ENCODE measurements at places on chromosomes 3 and 15. TPM values are rescaled to one million over a fixed set of nuclear protein-coding genes. Genes with fewer than 3 reads are reported as not detected.

DNA sequence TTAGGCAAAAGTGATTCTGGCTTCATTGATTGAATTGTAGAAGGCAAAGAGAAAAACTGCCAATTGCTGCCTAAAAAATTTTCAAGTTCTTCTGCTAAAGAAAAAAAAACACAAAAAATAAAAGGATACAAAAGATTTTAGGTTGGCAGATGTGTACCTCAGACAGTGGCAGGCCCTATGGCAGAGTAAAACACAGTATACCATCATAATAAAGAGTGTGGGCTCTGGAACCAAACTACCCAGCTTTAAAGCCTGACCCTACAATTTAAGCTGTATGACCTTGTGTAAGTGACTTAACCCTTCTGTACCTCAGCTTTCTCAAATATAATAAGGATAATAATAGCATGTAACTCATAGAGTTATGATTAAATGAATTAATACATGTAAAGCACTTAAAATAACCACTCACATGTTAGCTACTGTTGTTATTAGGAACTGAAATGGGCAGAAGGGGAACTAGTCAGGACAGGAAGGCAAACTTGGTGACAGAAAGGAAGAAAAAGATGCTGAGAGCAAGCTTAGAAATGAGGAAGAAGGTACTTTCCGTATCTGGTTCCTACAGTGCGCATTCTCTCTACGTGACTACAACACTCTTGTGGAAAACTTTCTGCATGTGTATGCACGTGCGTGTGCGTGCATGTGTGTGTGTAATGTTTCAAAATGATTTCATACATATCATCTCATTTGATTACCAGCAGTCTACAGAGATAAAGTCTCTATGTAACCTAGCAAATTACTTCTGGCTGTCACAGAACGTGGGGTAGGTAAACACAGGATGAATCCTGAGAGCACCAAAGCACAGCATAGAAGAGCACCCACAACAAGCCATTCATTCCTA, 13.6 kb upstream of the GATM start:
- no peak for DNase-seq

GRCh38 chr3:16297997-16298885, 33.2 kb downstream of the OXNAD1 start:
- no peak for DNase-seq

DNA sequence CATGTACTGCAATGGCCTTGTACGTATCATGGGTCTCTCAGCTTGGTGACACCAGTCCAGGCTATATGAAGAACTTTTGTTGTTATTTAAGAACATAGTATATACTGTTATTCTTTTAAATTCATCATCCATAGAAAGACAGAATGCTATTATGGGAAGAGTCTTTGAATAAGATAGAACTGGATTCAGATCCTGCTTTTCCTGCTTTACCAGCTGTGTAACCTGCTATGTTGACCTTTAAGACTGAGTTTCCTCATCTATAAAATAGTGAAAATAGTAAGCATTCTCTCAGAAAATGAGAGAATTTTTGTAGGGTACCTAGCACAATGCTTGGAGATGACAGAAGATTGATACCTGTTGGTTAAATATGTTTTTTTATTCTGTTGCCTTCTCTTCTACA, 204.1 kb upstream of the TBL1XR1 start:
- no peak for DNase-seq

- no peak for DNase-seq
These were observed 16.7 kb upstream of the WNT7A start for GRCh38 chr3:13896473-13897154.

GRCh38 chr3:12275974-12276650, 12.8 kb upstream of the PPARG start:
- no peak for DNase-seq

DNA sequence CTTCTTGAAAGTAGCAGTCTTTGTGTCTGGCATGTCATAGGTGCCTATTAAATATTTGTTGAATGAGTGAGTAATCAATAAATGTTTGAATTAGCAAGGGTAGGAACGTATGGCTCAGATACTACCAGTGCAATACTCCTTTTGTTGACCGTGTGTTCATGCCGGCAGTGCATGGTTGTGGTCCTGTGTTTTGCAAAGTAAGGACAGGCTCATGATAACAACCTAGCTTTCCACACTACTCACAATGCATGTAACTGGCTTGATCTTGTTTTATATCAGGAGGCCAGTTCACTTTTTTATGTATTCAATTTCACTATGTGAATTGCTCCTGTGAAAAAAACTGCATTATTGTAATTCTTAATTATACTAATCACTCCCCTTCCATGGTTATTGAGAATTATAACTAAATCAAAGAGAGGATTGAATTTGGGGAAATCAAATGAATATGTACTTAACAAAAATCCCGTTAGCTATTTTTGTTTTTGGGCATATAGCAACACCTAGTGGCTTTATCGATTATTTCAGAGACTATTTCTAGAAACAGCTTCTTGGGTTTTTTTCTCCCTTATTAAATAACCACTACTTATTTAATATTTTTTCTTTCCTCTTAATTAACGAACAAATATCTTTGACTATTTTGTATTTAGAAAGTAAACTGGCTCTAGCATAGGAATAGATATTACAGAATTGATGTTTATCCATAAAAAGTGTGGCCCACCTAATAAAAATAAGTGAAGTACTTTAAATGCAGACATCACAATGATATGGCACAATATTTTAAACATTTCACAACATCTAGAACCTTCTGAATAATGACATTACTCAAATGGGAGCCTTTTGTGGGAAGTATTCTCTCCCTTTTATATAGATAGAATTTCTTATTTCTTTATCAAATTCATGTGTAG, 218.5 kb downstream of the BBX start:
- no peak for DNase-seq

DNA sequence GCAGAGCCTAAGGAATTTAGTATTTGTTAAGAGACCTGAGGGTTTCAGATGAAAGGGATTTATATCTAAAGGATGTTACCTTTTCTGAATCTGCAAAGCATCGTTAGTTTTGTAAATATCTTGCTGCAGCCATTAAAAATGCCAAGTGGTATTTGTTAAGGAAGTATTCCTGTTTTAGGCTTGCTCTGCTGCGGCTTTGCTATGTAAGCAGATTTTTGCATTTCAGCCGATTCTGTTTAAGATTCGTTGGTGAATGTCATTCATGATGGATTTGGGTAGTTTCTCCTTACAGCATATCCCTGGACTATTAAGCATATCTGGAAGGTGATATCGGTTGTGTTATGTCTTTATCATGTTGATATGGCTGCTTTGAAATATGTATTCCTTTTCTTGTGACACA, 1.0 kb downstream of the USP8 start:
- DNase-seq, result no peak

- no peak for DNase-seq
These were observed 3.7 kb upstream of the KNG1 start for GRCh38 chr3:186713499-186713898.

GRCh38 chr15:39944726-39945125, 10.8 kb downstream of the EIF2AK4 start:
- no peak for DNase-seq

- DNase-seq, result no peak
These were observed 201.1 kb upstream of the LRRFIP2 start for GRCh38 chr3:37375184-37376127.

GRCh38 chr3:189340680-189341460, 169.1 kb downstream of the TPRG1 start:
- DNase-seq, result no peak

- DNase-seq, result no peak
These were observed 812 bp downstream of the P4HTM start for GRCh38 chr3:48990636-48991469.

DNA sequence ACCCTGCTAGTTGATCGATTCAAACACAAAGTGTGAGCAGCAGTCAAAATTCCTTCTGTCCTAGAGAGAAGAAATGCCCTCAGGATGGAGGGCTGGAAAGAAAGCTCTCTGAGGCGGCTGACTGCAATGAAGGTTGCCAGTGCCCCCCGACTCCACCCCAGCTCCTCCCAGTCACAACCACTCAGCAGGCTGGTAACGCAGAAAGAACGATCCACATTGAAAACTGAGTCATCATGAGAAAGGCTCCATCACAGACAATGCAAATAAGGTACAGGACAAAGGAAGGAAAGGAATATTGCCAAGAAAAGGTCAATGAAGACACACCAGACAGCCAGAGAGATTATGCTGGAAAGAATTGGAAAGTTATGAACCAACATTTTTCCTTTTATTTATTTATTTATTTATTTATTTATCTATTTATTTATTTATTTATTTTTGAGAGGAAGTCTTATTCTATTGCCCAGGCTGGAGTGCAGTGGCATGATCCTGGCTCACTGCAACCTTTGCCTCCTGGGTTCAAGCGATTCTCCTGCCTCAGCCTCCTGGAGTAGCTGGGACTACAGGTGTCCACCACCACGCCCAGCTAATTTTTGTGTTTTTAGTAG, 17.4 kb upstream of the VGLL4 start:
- DNase-seq, result no peak

The ADGRG7 gene
- not detected for total RNA-seq

The CLSTN2 gene
- total RNA-seq, result 3.8 TPM

The GOLGA8B gene
- 13.2 TPM for total RNA-seq

The GRK7 gene
- not detected for total RNA-seq

The KNG1 gene
- total RNA-seq, result not detected

The CASR gene
- 0.19 TPM for total RNA-seq

The TICRR gene
- 8.4 TPM for total RNA-seq

The KBTBD8 gene
- total RNA-seq, result 0.95 TPM
